ENCODE measurements at places on chromosomes 3 and 15. TPM values are rescaled to one million over a fixed set of nuclear protein-coding genes. Genes with fewer than 3 reads are reported as not detected.

Gene IL16
- total RNA-seq: 0.02 TPM

Gene TM6SF1
- total RNA-seq: 0.14 TPM

Gene TAMM41
- 11.0 TPM for total RNA-seq

Gene BCL2A1
- total RNA-seq: not detected

Gene SOX14
- total RNA-seq: not detected

Gene BDH1
- not detected for total RNA-seq

Gene CLDN18
- total RNA-seq: 0.26 TPM

Gene PP2D1
- not detected for total RNA-seq

Gene SNTN
- total RNA-seq: not detected

All from A172 (cell line).